ENCODE measurements at places on chromosomes 2 and 18.
A peak's percentile ranks its signal among the peaks of the same experiment; 100 is the strongest.

GRCh38 chr2:237264480-237265219 is 149.3 kb downstream of the COL6A3 start:
- DNase-seq = no peak

DNA sequence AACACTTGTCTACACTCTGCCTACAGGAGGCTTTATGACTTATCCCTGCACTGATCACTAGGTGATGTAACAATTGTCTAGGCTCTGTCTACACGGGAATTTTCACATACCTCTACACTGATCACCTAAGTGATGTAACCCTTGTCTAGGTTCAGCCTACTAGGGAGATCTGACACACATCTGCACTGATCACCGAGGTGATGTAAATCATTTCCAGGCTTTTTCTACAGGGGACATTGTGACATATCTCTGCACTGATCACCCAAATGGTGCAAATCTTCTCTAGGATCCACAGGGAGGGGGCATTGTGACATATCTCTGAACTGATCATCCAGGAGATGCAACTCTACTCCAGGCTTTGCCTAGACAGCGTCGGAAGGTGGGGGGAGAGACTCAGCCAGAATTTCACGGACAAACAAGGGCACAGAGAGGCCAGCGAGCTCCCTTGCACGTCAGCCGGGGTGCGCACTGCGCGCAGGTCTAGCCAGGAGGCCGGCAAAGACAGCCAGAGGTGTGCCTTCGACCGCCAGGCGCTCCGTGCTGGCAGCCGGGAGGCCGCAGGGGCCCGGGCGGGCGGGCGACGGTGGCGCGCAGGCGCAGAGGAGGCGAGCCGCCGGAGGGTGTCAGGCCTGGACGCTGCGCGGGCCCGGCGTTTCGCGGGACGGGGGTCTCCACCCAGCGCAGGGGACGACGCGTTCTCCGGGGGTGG is 46.9 kb upstream of the USP14 start:
- peak; percentile 52 for DNase-seq

- no peak for DNase-seq
These were observed 230.3 kb upstream of the TRIB2 start for GRCh38 chr2:12486205-12487118.

- DNase-seq = no peak
These were observed 68.5 kb downstream of the CTIF start for GRCh38 chr18:48607056-48607984.
